Fibroblast of skin of left biceps (primary cell): ENCODE measurements at places on chromosomes 11 and 22.
A peak's percentile ranks its signal among the peaks of the same experiment; 100 is the strongest.

GRCh38 chr11:69878927-69879728 lies 59.9 kb upstream of the FGF3 start:
- no peak for DNase-seq

- no peak for DNase-seq
These were observed 268.4 kb downstream of the ETS1 start for GRCh38 chr11:128318856-128319474.

- peak; percentile 30 for DNase-seq
These were observed 63.5 kb upstream of the CSNK2A3 start for GRCh38 chr11:11416502-11416901.

GRCh38 chr11:77269484-77270123 lies 31.9 kb downstream of the GDPD4 start:
- DNase-seq = no peak
